ENCODE measurements at places on chromosomes 7 and 10.

DNA sequence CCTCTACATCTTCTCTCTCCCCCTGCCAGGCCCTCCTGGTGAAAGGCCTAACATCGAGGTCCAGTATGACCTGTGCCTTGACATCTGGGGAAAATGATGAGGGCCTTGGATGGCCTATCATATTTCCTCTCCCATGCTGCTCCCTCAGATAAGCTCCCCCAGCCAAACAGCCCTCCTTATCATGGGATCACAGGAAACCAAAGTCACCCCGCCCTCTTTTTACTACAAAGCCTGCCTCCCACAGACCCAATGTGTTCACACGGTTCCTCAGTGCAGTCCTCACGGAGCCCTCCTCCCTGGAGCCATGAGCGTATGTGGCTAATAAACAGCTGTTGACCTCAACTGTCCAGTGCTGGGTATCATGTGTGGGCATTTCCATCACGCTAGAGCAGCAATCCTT, 32.0 kb downstream of the C10orf90 start:
- DNase-seq = no peak

GRCh38 chr7:152856351-152856750, 96.8 kb downstream of the ACTR3B start:
- no peak for DNase-seq

DNA sequence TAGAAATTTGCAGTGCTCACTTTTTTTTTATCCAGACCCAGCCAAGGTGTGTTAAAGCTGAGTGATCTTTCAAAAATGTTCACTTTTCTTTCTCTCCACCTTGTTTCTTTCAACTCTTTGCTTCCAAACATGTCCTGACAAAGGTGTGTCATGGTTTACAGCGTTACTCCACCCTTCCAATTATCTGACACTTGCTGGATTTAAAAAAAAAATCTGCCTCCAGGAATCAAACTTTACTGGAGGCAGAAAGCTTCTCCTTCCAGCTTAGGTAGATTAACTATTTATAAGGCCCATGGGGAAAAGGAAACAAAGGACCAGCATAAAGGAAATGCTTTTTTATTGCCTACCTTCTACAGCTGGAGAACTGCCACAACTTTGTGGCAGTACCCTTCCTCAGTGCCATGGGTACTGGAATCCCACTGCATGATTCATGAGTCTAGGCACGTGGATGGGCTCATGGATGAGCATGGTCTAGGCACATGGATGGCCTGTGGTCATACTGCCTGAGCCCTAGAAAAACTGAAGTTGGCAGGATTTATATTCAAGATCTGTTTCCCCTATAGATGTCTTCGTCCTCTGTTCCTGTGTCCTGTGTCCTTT, at the start of gene COL17A1:
TSS of gene COL17A1 (minus strand) at position 80 of the 600 bp plus-strand sequence. CDS start 5,207 bp downstream, outside the sequence.
- no peak for DNase-seq

DNA sequence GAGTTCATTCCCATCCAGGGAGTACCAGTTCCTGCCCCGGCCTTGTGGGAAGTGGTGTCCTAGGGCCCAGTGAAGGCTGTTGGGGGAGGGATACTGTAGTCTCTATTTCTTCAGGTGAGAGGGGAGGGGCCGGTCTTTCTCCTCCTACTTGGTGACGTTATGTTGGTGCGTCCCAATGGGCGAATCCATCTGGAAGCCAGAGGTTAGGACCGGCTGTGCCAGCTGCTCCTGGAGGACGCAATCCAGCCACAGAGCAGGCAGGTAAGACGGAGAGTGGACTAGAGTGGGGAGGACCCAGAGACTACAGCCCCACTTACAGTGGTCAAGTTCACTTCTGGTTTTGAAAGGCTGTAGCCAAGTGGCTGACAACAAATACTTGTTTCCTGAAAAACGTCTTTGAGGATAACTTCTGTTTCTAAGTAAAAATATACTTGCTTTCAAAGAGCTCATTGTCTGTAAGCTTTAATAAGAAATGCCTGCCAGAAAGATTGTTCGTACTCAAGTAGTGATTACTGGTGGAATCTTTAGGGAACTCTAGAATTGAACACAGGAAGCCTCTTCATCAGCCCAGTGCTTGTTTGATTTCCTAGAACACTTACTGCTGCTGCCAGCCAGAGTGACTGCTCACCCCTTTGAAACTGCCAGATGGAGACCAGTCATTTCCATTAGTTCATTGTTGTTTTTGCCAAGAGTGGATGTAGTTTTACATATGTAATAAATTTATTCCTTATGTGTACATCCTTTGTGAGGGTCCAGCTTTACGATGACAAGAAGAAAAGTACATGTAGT, 25.4 kb downstream of the RBM33 start:
- DNase-seq = no peak

DNA sequence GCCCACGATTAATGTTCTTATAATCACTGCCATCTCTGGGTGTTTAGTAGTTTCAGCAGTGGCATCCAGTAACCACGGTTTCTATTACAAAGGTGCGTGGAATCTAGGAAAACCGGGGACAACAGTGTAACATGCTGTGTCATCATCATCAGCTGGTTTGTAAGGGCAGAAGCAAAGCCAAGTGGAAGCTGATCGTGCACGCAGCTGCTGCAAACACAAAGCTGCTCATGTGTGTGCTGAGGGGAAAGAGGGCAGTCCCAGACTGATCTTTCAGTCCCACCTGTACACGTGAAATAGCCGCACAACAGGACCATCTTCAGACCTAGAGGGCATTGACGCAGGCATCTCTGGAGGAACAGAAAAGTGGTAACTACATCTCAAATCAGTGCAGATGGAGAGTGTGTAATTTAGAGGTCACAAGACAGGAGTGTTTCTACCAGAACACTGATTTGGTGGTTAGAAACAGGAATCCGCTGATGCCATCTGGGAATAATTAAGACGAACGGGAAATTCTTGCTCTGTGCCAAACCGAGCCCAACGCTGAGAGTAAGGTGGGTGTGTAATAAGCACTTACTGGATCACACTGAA, 13.4 kb downstream of the ANKRD16 start:
- no peak for DNase-seq

GRCh38 chr10:62893036-62893435, 76.9 kb upstream of the EGR2 start:
- no peak for DNase-seq

- DNase-seq = peak; percentile 76
Observed at GRCh38 chr10:109961174-109962001, 38.1 kb upstream of the XPNPEP1 start.

GRCh38 chr7:124155432-124156022, 122.7 kb upstream of the TMEM229A start:
- DNase-seq = peak; percentile 5

- DNase-seq = no peak
Observed at GRCh38 chr7:86991093-86991769, 68.2 kb downstream of the ELAPOR2 start.

DNA sequence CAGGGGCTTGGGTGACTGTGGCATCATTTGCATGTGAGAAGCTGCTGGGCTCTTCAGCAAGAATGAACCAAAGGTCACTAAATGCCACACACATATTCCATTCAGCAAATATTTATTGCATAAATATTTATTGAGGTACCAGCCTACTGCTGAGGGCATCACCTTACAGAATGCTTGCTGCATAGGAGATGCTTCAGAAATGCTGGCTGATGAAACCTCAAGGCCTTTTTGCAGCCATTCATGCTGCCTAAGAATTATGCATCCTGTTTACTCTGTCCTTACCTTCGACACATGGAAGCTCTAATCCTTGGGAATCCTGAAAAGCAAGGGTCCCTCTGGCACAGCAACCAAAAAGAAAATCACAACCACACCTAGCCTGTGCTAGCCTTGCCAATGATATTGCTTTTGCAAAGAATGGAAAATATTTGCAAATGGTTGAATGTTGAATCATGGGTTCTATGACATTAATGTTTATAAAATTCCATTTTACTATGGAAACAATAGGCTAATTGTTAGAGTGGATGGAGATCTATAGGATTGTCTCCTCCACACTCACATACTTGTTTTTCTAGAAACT, 79.6 kb downstream of the PCGF5 start:
- peak; percentile 57 for DNase-seq

- no peak for DNase-seq
Observed at GRCh38 chr7:30874656-30875302, 36.9 kb upstream of the AQP1 start.

DNA sequence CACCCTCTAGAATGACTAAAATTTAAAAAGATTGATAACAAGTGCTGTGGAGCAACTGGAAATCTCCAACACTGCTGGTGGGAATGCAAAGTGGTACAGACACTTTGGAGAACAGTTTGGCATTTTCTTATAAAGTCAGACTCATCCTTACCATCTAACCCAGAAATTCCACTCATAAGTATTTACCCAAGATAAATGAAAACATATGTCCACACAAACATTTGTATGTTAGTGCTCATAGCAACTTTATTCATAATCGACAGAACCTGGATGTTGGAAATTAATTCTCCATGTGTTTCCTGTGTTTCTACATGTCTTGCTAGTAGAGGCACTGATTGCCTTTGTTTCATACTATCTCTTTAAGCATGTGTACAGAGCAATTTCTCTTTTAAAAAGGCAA, 282.4 kb downstream of the AHR start:
- DNase-seq = no peak

DNA sequence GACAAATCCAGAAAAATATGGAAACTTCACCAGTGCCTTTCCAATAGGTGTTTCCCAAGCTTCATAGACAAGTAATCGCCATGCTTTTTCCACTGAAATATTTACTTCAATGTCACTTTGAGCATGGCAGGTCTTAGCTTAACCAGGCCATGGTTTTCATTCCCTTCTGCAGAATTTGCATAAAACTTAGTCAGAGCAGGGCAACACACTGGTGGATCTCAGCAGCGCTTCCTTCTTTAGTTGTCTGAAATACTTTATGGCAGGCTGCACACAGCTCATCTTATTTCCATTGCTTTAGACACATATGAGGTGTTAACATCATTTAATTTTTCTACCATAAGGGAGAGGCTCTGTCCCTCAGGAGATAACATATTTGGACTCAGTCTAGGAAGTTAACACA, 102.9 kb upstream of the AHR start:
- no peak for DNase-seq

GRCh38 chr10:91709394-91709798, 76.5 kb upstream of the PPP1R3C start:
- peak; percentile 68 for DNase-seq

DNA sequence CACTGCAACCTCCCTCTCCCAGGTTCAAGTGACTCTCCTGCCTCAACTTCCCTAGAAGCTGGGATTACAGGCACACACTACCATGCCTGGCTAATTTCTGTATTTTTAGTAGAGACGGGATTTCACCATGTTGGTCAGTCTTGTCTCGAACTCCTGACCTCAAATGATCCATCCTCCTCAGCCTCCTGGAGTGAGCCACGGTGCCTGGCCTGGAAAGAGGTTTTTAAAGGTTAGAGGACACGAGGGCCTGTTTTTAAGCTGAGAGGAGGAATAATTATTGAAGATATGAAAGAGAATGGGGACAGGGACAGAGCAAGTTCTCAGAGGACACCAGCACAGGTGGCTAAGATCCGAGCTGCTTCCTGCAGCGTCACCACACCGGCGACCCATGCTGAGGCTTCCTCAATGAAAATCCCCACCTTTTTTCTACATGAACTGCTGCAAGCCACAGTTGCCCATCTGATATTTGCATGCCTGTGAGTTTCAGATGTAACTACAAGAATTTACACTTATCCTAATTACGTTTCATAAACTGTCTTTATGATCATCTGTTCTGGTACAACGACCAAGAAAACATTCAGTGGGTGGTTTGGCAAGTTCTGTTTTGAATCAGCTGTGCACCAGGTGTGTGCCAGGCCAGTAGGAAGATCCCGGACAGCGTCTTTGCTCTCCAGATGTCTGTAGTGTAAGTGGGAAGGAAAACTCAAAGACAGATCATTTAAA, 76.0 kb downstream of the HIP1 start:
- DNase-seq = no peak

DNA sequence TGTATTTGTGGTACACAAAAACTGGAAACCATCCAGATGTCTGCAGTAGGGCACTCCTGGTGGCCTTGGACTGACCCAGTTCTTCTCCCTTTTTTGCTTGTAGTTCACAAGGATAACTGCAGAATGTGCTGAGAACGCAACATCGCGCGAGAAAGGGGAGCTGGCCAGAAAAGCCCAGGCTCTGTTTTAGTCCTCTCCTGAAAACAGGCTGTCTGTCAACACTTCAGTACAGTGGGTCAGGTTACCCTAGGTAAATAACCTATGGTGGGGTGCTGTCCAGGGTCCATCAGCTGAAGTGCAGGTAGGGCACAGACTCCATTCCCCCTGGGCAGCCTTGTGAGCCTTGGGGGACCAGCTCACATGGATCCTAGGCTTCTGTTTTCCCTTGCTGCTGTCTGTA, 495.8 kb downstream of the MDFIC start:
- DNase-seq = no peak
